Natural killer cell treated with Interleukin-12 subunit alpha and Interleukin-12 subunit beta and Interleukin-15 and Interleukin-18, amount 100 ng/mL, for 72 hours (primary cell): ENCODE measurements at places on chromosomes 4 and X. TPM values are rescaled to one million over a fixed set of nuclear protein-coding genes. Genes with fewer than 3 reads are reported as not detected.
A peak's percentile ranks its signal among the peaks of the same experiment; 100 is the strongest.

The CPE gene
- total RNA-seq = not detected

The EGF gene
- not detected for total RNA-seq

The COL4A5 gene
- not detected for total RNA-seq

DNA sequence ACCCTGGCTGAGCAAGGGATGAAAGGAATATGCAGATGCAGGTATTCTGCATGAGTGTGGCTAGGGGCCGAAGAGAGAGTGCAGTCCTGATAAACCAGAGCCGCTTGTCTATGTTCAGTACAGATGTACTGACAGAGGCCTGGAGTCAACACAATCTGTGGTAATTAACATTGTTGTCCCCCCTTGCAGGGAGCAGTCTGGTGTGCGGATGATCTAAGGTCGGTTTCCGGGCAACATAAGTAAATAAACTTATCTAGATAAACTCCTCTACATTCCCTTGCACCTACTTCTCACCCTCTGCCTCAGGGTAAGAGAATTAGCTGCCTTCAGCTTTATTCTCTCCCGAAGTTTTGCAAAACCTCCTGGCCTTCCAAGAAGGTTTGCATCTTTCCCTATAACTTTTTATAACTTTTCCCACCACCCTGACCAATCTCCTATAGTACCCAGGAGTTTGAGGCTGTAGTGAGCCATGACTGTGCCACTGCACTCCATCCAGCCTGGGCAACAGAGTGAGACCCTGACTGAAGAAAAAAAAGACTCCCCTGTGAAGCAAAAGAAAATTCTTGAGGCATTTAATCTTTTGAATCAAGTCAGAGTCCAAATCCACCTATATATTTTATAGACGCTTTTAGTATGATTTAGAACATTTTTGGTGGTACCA, 26.6 kb downstream of the SNX25 start:
- DNase-seq = no peak

- DNase-seq = no peak
These were observed 430.1 kb downstream of the ANKRD50 start for GRCh38 chr4:124282301-124282898.

DNA sequence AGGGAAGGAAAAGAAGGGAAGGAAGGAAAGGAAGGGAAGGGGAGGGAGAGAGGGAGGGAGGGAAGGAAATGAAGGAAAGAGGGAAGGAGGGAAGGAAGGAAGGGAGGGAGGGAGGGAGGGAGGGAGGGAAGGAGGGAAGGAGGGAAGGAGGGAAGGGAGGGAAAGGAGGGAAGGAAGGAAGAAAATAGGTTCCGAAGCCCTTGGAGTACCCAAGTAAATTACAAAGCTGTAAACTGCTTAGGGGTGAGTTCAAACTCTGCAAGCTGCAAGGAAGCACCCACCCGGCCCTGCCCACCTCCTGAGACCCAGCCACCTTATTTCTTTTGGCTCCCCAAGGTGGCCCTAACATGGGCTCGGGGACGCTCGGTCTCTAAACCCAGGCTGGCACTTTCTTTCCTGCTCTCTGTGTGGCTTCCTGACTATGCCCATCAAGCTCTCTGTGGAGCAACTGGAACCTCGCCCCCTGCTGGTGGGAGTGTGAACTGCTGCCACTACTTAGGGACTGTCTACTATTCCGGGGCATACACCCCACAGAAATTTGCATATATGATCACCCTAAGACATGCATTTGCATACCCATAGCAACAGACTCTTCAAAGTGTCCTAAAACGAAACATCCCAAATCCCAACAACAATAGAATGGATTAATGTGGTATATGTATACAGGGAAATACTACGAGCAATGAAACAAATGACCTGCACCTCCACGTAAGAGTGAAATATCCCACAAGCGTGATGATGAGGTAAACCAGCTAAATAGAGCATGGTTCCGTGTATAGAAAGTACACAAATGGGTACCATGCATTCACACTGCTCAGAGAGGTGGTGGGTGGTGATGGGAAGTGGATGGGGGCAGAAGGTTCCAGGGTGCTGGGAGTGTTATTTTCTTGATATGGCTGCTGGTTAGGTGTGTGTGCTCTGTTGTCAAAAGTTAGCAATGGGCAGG, 151.7 kb upstream of the TBL1X start:
- peak; percentile 71 for DNase-seq

GRCh38 chr4:132934911-132935310, 214.2 kb upstream of the PCDH10 start:
- DNase-seq = no peak

DNA sequence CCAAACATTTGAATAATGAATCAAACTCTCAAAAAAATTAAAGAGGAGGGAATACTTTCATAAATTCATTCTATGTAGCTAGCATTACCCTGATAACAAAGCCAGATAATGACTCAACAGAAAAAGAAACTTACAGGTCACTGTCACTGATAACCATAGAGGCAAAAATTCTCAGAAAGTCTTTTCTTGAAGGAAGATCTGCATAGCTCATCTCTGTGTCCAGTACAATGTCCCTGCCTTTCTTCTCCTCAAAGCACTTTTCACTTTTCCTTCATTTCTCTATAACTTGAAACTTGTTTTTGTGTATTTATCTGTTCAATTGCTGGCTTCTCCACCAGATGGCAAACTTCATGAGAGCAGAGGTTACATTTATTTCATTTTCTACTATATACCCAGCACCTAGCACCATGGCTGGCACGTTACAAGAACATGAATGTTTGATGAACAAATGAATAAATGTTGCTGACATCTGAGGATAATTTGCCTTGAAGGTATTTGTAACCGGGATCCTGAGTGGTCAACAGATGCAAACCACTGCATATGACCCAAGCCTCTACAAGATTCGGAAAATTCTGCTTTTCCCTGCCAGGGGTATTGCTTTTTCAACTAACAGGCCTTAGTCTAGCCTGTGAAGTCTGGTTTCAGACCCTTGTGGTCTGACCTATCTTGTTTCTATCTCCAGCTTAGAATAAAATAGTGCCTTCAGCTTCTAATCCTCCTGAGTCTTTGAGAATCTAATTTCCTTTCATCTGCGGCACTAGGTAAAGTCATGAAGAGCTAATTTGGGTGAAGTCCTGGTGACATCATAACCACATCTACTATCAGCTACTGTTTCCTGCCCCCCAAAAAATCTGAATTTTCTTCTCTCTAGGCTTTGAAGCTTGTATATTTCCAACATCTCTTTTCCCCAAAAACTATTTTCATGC, 52.5 kb upstream of the ANTXR2 start:
- DNase-seq = no peak

- DNase-seq = no peak
These were observed 20.0 kb downstream of the DIAPH2 start for GRCh38 chrX:96704629-96705028.

DNA sequence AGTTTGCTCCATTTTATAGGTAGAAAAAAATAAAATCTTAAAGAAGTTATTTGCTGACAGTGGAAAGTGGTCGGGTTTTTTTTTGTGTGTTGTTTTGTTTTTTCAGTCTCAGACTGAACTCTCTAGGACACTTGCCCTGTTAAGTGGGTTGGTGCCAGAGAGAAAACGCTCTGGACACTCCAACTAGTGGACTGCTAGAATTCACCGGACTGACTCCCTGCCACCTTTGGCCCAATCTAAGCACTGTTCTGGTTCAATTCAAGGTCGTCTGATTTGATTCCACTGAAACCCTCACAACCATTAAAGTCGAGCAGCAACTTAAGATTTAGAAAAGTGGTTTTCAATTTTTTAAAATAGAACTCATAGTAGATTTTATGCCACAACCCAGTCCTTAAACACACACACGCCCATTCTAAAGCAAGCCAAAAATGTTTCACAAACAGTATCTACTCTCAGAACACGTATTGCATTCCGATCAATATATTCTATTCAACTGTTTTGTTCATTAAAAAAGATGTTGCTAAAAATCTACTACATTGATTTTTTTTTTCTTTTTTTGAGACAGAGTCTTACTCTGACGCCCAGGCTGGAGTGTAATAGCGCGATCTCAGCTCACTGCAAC, 27.3 kb downstream of the RWDD4 start:
- DNase-seq = no peak

DNA sequence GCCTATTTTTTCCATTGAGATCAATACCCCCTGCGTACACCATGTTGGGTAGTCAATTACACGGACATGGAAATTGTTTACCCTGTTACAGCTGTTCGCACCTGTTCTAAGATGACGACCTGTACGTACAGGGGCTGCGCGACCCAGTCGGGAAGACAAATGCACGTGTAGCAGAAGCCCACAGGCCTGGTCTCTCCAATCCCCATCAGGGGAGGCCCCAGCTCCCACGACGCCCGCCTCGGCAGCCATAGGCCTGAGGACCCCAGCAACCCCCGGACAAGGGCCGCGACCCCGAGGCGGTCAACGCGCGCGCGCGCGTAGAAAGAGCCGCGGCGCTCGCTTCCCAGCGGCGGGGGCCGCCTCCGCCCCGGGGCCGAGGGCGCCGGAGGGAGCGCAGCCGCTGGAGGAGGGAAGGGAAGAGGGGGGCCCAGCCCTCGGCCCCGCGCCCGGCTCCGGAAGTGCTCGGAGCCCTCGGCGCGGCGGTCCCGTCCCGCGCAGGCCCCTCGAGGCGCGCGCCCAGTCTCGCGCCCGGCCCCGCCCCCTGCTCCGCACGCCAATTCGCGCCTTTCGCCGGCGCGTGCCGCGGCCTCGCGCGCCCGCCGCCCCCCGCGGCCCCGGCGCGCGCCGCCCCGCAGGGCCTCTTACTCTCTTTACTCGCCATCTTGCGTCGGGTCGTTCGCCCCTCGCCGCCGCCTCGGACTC, 618 bp downstream of the RBBP7 start:
- peak; percentile 79 for DNase-seq
